ENCODE measurements at places on chromosomes 1 and 21.

GRCh38 chr1:183096894-183097293 lies 73.7 kb downstream of the LAMC1 start:
- no peaks in the 10 kb centered on the region for H3K36me3 ChIP-seq
- H3K27ac ChIP-seq, result no peak overlapping the region
- DNase-seq, result no peak

GRCh38 chr1:22204989-22205913 lies 62.4 kb upstream of the WNT4 start:
- no peak for DNase-seq
- H3K4me3 ChIP-seq, result no peak overlapping the region
- peaks cover 2% of the 10 kb centered on the region for H3K4me1 ChIP-seq
- H3K36me3 ChIP-seq, result no peaks in the 10 kb centered on the region
- no peak overlapping the region for H3K27ac ChIP-seq
- no peaks in the 10 kb centered on the region for H3K27me3 ChIP-seq

GRCh38 chr1:207181847-207182246 lies 77.8 kb downstream of the C4BPA start:
- no peak for DNase-seq
- no peak overlapping the region for H3K4me3 ChIP-seq

DNA sequence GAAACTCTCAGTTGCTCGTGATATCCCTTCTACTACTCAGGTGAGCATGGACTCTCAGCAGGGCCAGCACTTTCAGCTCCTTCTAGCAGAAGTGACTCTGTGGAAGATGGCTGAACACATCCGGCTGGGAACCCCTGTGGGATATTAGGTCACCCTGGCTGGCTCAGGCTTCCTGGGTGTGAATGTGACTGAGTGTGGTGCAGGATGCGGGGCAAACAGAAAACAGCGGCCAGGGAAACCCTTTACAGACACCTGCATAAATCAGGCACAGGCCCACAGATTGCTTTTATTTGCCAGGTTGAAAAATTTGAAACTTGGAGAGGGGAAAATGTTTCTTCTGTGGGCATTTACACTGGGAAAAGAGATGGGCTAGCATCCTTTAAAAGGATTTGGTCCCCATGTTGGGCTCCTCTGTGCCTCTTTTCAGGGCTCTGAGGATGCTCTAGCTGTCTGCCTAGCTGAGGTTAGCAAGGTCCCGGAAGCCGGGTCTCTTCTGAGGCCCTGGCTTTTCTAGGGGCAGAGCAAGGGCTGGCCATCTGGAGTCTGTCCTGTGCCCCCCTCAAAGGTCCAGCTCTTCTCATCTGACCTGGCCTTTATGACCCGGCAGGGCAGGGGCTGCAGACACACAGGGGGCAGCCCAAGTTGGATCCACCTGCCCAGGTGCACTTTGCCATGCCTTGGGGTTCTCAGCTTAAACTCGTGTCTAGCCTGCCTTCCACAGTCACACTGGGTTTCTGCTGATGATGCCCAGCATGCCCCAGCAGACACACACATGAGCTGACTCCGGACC lies 243.0 kb downstream of the SIPA1L2 start:
- H3K36me3 ChIP-seq, result no peaks in the 10 kb centered on the region
- no peaks in the 10 kb centered on the region for H3K27me3 ChIP-seq
- H3K4me1 ChIP-seq, result no peaks in the 10 kb centered on the region
- H3K27ac ChIP-seq, result no peak overlapping the region

DNA sequence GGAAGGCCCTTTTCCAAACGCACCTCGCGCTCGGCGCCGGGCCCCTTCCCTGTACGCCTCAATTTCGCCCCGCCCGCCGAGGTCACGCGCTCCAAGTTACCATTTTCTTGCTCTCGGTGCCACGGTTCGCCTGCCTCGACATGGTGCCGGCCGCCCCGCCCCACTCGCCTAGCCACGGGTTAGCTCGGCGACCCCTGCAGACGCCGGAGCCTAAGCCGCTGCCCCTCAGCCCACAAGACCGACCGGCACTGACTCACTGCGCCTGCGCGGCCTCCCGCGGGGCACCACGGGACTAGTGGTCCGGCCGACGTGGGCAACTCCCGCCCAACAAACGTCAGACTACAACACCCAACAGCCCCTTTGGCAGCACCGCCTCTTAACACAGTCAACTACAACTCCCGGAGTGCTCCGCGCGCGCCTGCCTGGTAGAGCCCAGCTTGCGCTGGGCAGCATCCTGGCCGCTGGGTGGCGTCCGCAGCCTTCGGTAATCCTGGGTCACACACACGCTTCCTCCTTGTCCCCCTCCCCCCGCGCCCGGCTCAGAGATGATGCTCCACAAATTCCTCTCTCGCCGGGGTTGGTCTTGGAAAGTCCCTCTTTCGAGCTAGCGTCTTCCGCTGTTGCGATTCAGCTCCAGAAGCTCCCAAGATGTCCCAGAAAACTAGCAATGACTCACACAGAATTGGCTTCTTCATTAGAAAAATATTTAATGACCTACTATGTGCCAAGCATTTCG lies at the start of gene TRAPPC3:
TRAPPC3 (minus strand) TSS at position 250 of the 736 bp plus-strand sequence; CDS start at position 142, 108 bp downstream.
- H3K36me3 ChIP-seq, result no peaks in the 10 kb centered on the region
- peaks cover 6% of the 10 kb centered on the region for H3K4me1 ChIP-seq
- H3K4me3 ChIP-seq, result peak within 1 kb of the TSS; percentile 52
- DNase-seq, result peak; percentile 99

DNA sequence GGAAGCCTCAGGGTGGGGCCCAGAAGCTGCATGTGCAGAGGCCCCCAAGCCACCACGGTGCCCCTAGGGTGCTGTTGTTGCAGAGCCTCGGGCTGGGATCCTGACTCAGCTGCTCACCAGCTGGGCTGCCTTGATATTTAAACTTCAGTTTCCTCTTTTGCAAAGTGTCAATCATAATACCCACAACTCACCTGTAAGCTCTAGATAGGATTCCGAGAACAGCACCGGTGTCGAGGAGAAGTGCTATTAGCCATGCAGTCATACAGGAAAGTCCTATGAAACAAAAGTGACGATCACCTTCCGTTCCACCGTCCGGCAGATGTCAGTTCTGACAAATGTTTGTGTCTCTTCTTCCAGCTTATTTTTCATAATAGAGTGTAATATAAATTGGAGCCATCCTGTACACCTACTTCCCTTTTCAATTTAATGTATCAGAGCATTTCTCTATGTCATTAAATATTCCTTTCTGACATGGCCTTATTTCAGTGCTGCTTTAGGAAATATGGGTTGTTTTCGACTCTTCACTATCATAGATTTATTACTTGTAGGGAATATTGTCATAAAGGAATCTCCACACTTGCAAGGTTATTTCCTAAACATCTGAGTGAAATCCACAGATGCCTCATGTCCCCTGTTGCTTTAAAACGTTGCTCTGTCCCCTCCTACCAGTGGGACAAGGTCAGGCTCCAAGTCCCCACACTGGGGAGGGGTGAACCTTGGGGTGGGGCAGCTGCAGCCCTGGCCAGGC lies 100.8 kb downstream of the SIK1 start:
- no peaks in the 10 kb centered on the region for H3K27me3 ChIP-seq
- DNase-seq, result no peak
- no peak overlapping the region for H3K27ac ChIP-seq
- no peaks in the 10 kb centered on the region for H3K36me3 ChIP-seq
- H3K4me3 ChIP-seq, result no peak overlapping the region

GRCh38 chr21:39142972-39143371 lies 40.3 kb downstream of the PSMG1 start:
- DNase-seq, result no peak
- H3K27me3 ChIP-seq, result no peaks in the 10 kb centered on the region
- H3K27ac ChIP-seq, result no peak overlapping the region
- H3K36me3 ChIP-seq, result no peaks in the 10 kb centered on the region
- H3K4me1 ChIP-seq, result no peaks in the 10 kb centered on the region

DNA sequence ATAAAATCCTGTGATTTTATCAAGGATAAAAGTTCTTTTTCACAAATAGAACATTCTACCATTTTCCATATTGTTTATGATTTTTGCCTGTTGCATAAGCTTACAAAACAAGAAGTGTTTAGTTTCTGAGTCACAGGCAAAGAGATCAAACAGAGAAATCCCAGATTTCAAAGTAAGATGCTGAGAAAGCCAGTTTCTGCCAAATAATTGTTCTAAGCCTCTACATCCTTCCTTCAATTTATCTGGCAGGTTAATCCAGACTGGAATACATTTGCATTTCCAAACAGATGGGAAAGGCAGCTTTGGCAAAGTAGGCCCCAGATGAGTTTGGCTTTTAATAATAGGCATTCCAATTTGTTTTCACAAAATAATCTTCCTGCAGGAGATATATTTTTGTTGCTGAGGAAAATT lies 2.5 kb downstream of the SLC1A7 start:
- no peaks in the 10 kb centered on the region for H3K36me3 ChIP-seq
- H3K27ac ChIP-seq, result no peak overlapping the region
- no peaks in the 10 kb centered on the region for H3K4me1 ChIP-seq
- H3K27me3 ChIP-seq, result no peaks in the 10 kb centered on the region
- no peak for DNase-seq

DNA sequence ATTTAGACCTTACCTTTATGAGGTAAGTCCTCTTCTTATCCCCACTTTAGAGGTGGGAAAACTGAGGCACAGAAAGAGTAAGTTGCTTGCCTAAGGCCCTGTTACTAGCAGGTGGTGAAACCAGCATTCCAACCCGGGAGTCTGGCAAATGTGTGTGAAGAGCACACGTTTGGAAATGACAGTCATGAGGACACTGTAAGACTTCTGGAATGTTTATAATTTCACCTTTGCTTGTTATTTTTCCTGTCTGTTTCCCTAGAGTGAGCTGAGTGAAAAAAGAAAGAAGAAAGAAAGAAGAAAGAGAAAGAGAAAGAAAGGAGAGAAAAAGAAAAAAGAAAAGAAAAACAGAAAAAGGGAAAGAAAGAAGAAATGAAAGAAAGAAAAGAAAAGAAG lies 21.2 kb upstream of the LGALS8 start:
- no peaks in the 10 kb centered on the region for H3K36me3 ChIP-seq
- no peaks in the 10 kb centered on the region for H3K4me1 ChIP-seq
- H3K27ac ChIP-seq, result no peak overlapping the region
- no peak overlapping the region for H3K4me3 ChIP-seq
- DNase-seq, result no peak

- no peak overlapping the region for H3K27ac ChIP-seq
- no peak for DNase-seq
- H3K4me1 ChIP-seq, result peaks cover 2% of the 10 kb centered on the region
- H3K4me3 ChIP-seq, result no peak overlapping the region
- no peaks in the 10 kb centered on the region for H3K36me3 ChIP-seq
- H3K27me3 ChIP-seq, result peaks cover 20% of the 10 kb centered on the region
Measured at GRCh38 chr1:228043281-228043848, 36.6 kb downstream of the WNT3A start.

GRCh38 chr1:248699099-248699498 lies 3.5 kb downstream of the OR14I1 start:
- H3K27me3 ChIP-seq, result no peaks in the 10 kb centered on the region
- H3K4me1 ChIP-seq, result no peaks in the 10 kb centered on the region

- H3K4me3 ChIP-seq, result no peak overlapping the region
- H3K4me1 ChIP-seq, result no peaks in the 10 kb centered on the region
- DNase-seq, result no peak
- no peaks in the 10 kb centered on the region for H3K36me3 ChIP-seq
Measured at GRCh38 chr1:97551113-97551512, 369.7 kb downstream of the DPYD start.

DNA sequence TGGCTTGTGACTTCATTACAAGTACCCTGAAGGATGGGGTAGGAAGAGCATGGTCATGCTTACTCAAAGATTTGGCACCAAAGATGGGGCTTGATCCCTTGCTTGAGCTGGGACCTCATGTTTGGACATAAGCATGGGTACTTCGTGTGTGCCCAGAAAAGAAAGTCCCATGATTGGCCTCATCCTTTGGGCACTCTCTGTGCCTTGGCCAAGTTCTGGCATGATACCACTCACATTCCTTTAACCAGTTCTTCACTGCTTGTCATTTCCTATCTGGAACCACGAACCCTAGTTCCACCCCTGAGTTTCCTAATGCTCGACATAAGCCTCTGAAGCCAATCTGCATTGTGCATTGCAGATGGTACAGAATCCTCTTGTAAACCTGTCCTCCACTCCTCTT lies 107.0 kb downstream of the NAV1 start:
- H3K27me3 ChIP-seq, result no peaks in the 10 kb centered on the region
- H3K4me1 ChIP-seq, result peaks cover 3% of the 10 kb centered on the region
- DNase-seq, result no peak
- no peaks in the 10 kb centered on the region for H3K36me3 ChIP-seq
- no peak overlapping the region for H3K4me3 ChIP-seq

- H3K36me3 ChIP-seq, result peaks cover 9% of the 10 kb centered on the region
- peak overlapping the region; percentile 65 for H3K4me3 ChIP-seq
- no peak overlapping the region for H3K27ac ChIP-seq
- no peaks in the 10 kb centered on the region for H3K4me1 ChIP-seq
Measured at GRCh38 chr21:33541105-33541711, 709 bp downstream of the GART start.

GRCh38 chr1:205658943-205659581 lies 21.2 kb downstream of the SLC45A3 start:
- no peak for DNase-seq
- H3K36me3 ChIP-seq, result peaks cover 3% of the 10 kb centered on the region
- no peak overlapping the region for H3K27ac ChIP-seq
- peaks cover 5% of the 10 kb centered on the region for H3K4me1 ChIP-seq
- no peaks in the 10 kb centered on the region for H3K27me3 ChIP-seq
- H3K4me3 ChIP-seq, result no peak overlapping the region

DNA sequence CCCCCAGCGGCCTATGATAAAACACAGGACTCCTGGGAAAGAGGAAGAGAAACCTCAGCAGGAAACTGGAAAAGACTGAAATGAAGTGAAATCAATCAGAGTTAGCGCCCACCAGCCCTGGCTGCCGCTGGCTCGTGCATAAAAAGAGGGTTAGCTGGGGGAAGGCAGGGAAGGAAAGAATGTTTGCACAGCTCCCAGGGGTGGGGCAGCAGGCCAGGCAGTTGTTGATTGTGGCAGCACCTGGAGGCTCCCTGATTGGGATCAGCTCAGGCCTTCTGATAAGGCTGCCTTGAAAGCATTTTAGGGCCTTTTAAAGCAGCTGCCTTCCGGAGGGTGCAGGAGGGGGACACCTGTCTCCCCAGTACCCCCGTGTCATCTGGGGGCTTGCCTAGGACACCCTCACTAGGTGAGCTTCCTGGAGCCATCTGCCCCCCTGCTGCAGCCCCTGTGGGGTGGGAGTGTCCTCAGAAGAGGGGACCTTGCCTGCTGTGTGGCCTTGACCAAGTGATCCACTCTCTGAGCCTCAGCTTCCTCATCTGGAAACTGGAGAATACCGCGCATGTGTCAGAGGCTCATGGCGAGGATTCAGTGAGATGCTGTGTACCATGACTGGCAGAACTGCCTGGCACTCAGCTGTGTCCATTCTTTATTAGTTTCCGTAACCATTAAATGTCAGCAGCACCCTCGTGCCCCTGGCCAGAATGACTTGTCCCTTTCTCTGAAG lies 6.6 kb downstream of the EPHB2 start:
- H3K27me3 ChIP-seq, result peaks cover 2% of the 10 kb centered on the region
- H3K27ac ChIP-seq, result no peak overlapping the region
- 0 out of 2 replicates have a peak, but pooled peaks cover 2% of the 10 kb centered on the region for H3K4me1 ChIP-seq
- H3K36me3 ChIP-seq, result no peaks in the 10 kb centered on the region
- H3K4me3 ChIP-seq, result no peak overlapping the region
- no peak for DNase-seq

DNA sequence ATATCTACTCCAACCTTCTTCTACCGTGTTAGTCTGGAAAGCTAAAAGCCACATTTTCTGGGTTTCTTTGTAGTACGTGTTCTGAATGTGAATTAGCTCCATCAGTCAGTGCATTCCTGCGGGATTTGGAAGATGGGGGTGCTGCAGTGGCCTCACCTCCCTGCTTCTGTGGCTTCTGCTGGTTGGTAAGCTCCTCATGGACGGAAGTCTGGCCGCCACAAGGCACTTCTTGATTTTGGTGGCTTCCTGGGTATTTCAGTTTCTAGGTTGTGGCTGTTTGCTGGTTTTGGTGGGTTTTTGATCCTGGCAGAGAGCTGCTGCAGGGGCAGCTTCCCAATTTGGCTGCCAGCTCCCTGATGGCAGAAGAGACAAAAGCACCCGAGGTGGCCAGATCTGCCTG lies 20.9 kb upstream of the TACSTD2 start:
- no peaks in the 10 kb centered on the region for H3K27me3 ChIP-seq
- no peak overlapping the region for H3K4me3 ChIP-seq
- no peaks in the 10 kb centered on the region for H3K36me3 ChIP-seq
- H3K27ac ChIP-seq, result no peak overlapping the region

All from iPS DF 6.9 (cell line).